Activated T-cell treated with anti-CD3 and anti-CD28 coated beads for 4 hours (primary cell): ENCODE measurements at places on chromosomes 2 and 18.

DNA sequence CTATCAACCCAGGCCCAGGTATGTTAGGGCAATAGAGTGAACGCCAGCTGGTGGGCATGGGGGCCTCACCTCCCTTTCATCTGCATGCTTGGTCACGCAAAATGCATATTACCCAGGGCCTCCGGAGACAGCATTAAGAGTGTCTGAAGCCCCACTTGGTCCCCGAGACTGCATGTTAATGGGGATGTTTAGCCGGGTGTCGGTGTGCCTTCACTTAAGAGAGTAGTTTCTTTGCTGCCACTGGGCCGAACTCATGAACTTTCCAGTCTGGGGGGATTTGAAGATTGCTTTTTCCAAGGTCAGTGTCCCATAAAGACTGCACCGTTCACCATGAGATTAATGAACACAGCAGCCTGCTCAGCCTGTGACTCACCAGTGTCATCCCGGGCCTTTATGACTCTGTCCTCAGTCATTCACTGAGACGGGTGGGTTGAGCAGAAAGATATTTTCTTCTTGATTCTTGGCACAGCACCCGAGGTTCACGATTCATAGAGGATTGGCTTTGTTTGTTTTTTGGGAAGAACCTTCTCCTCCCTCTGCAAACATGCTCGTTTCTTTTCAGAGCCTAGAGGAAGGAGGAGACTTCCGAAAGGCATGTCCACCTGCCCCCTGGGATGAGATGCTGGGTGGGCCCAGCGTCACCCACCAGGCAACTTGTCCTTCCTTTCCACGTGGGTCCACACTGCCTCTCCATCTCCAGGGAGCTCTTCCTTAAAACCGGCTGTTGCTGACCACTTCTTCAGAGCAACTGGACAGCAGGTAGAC, 199.1 kb downstream of the GLI2 start:
- no peak for DNase-seq

DNA sequence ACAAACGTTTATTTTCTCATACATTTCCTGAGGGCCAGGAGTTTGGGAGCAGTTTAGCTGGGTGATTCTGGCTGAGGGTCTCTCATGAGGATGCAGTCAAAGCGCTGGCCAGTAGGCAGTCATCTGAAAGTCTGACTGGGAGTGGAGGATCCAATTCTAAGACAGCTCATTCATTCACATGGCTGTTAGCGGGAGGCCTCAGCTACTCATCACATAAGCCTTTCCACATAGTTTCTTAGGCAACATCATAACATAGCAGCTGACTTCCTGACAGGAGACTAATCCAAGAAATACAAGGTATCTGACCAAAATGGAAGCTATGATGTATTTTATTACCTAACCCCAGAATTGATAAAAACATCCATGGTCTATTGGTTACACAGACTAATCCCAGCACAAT, 2.9 kb upstream of the MRPL44 start:
- no peak for DNase-seq

- no peak for DNase-seq
Observed at GRCh38 chr2:96304606-96305005, 740 bp downstream of the SNRNP200 start.

DNA sequence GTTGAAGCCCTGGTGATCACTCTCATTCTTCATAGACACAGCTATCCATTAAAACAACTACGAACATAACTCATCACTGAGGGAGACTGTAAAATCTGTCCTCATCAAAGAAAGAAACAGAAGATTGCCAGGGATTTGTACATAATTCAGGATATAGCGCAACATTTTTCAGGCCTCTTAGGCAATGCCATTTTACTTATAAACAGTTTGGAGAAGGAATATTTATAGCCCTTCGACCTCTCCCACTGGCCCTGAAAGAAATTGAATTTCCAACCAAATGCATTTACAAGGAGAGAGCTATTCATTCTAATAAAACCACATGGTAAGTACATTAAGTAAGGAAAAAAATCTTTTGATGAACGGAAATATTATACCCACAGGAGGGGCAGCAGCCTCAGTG, 295.0 kb downstream of the RAD51AP2 start:
- no peak for DNase-seq

GRCh38 chr2:201433394-201433995, 17.8 kb downstream of the TRAK2 start:
- no peak for DNase-seq

GRCh38 chr2:28286678-28287077, 106.0 kb upstream of the FOSL2 start:
- no peak for DNase-seq

GRCh38 chr2:218570850-218571249, 2.2 kb downstream of the CNOT9 start:
- no peak for DNase-seq

DNA sequence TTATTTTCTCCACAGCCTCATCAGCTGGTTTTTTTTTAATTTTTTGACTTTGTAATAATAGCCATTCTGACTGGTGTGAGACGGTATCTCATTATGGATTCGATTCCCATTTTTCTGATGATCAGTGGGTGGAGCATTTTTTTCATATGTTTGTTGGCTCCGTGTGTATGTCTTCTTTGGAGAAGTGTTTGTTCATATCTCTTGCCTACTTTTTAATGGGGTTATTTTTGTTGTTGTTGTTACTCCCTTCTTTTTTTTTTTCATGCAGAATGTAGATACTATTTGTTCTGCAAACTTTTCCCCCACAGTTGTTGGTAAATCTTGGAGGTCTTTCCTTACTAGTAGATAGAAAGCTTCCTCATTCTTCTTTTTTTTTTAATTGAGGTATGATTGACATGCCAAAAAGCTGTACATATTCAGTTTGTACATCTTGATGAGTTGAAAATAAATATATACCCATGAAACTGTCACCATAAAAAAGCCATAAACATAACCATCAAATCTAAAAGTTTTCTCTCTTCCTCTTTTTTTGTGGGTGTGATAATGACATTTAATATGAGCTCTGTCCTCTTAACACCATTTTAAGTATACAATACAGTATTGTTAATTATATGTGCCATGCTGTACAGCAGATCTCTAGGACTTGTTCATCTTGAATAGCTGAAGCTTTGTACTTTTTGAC, 21.8 kb upstream of the NT5DC4 start:
- no peak for DNase-seq

DNA sequence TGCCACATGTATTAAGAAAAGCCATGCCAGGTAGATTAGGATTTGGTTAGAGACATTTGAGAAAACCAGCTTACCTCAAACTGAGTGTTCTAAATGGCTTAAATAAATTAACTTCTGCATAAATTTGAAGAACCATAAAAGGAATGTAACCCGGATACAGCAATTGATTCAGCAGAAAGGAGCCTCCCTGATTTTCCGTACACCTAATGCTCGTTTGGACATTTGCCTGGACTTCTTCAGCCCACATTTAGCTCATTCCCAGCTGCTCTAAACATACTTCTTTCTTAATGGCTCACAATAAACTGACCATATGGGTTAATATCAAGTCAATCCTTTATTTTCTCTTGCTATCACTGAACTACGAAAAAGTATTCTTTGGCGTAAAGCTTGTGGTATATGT, 392.4 kb downstream of the ZNF516 start:
- DNase-seq: no peak

DNA sequence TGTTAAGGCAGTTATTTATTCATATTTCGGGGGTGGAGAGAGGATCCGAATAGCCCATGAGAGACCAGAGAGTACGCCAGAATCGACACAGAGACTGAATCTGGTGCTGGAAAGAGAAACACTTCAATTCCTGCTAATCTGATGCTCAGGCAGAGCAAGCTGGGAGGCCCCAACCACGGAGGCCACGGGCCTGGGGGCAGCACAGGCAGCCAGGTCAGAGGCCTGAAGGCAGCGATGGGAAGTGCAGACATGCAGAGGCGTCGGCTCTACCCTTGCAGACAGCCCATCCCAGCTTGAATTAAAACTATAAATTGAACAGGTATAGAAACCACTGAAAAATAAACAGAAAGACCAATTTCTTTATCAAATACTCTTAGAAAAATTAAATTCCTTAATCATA, 50.6 kb downstream of the PXDN start:
- DNase-seq: no peak

DNA sequence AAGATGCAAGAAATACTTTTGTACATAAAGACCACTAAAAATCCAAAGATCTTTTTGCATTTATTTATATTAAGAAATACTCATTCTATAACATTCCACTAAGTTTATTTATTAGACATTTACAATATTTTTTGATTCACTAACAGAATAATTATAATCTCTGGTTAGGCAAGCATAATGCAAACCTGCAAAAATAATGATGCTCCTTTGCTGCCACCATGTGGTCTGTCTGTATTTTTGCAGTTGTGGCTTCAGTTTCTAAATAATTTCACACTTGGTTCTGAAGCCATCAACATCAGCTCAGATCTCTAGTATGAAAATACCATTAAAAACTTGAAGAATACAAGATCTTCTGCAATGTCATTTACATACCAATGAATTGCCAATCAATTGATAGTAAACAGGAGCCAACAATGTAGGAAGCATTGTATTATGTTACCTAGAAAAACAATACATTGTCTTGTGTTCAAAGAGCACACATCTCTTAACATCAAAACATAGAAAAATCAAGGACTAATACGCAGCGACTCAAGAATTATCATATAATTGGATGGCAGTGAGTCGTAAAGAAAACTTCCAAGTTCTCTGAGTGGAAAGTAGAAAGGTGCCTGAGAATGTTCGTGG, 28.8 kb upstream of the WDR75 start:
- peak; percentile 54 for DNase-seq

DNA sequence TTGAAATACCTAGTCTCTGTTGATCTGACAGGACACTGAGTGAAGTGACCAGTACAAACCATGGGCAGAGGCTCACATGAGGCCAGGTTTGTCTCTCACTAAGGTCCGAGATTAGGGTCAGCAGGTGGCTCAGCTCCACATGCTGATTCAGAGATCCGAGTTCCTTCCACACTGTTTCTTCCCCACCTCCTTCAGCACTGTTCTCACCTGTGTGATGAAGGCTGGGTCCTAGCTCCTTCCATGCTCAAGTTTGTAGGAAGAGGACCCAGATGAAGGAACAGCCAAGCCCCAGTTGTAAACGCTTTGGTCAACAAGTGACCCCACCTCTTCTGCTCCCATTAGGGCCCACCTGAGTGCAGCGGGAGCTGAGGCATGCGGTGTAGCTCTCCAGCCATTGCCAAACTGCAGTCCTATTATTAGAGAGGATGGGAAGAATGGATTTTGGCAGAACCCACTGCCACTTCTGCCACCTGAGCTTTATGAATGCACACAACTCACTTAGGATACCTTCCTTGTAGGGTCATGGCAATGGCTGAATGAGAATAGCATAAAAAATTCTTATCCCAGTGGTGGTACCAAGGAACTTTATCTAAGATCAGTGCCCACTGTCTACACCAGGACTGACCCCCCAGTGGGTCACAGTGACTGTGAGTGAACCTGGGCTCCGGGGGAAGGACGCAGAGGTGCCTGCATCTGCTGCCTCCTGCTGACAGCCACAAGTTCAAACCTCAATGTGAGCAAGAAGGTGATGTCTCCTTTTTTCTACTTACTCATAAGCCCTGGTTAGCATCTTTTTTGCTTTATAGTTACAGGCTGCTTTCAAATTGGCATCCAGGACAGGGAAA, 324.8 kb upstream of the HS6ST1 start:
- DNase-seq: no peak

GRCh38 chr2:233248999-233249398, 2.5 kb upstream of the ATG16L1 start:
- DNase-seq: no peak

GRCh38 chr2:169748319-169748718, 14.7 kb downstream of the KLHL23 start:
- DNase-seq: no peak

DNA sequence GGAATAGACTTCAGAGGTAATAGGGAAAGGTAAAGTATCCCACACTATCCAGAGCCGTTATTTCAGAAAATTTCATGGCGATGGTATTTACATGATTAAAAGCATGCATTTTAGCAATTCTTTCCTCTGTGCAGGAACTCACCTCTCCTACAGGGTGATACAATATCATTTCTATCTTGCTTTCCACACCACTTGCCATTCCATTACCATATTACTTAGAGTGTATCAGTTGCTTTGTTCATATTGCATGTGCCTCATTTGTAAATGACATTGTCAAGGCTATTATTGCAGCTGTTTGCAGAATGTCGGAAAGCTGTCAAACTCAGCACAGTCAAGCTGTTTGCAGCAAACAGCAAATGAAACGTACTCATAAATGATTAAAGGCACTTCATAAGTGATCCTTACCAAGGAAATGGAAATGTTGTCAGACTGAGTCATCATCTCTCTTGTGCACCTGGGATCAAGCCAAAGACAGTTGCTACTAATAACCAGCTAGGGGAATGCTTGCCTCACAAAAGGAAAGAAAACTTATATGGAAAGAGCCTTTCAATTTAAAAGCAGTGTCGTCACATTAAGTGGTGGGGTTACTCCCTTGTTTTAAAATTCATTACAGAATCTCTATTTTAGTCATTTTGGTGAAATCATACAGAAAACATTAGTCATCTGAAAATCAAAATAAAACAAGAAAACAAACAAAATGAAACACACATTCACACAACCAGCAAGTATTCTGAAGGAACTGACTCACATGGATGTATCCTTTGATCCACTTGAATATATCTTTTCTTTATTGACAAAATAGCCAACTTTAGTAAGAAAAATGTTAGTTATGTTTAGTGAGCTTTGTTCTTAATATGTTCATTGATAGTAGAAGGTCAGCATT, 1064.1 kb upstream of the CNTNAP5 start:
- DNase-seq: no peak

DNA sequence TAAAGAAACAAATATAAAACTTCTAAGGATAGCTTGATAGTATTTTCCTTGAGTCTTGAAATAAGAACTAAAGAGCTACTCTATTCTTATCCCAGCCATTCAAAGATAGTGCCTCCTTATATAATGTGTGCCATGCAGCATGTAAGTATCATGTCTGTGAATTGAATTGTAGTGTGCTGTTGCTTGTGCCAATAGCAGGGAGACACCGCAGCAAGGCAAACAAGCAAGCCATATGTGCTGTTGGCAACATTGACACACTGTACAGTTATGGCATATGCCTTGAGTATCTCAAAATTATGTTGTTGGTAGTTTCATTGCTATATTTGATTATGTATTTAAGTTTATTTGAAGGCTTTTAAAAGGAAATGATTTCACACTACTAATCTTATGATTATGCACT, 58.2 kb downstream of the ERBB4 start:
- DNase-seq: no peak

DNA sequence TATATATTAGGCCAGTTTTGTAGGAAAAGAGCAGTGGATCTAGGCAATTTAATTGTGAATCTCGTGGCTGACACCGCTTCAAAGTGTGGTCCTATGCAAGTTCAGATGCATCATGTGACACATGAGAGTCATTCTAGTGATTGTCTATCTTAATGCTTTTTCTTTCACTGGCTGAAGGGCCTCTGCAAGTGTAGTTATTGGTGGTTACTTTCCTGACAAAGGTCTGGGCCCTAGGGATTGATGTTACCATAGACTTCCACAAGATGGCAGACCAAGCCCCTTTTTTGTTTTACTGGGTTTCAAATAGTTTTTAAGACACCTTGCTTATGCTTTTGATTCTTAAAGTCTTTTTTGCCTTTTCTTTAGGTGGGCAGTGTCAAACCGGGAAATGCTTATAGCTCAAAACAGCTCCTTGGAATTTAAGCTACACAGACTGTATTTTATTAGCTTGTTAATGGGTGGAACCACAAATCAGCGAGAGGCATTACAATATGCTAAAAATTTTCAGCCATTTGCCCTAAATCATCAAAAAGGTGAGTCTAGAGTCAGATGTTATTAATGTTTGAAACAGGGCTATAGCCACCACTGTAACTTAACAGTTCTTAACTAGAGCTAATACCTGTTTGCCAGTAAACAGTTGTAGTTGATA, 25.9 kb downstream of the CD8A start:
- peak; percentile 40 for DNase-seq

- no peak for DNase-seq
Observed at GRCh38 chr2:38075507-38076151, at the start of gene CYP1B1. TSS of gene CYP1B1 (minus strand) at chr2:38076151. CDS start at chr2:38075388, 763 bp downstream.

GRCh38 chr2:191676790-191677645, 918 bp upstream of the NABP1 start:
- no peak for DNase-seq
